Activated B cell treated with CpG ODN at 0.5 μM for 24 hours (primary cell): ENCODE measurements at places on chromosomes 11 and 22.

DNA sequence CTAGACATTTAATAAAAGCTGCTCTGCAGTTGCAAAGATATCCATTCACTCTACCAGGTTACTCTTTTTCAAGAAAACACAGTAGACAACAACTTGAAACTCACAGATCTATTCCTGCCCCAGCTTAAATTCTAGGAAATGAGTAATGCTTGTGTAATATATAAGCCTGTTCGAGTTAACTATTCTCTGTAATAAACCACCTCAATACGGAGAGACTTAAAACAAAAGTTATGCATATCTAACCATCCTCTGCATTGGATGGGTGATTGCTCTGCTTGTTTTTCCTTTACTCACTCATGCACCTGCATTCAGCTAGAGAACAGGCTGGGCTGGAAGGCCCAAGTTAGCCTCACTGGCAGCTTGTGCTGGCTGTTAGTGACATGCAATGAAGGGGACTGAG is 13.3 kb downstream of the LRRC4C start:
- H3K4me3 ChIP-seq = no peak overlapping the region
- no peaks in the 10 kb centered on the region for H3K27me3 ChIP-seq
- H3K36me3 ChIP-seq = no peaks in the 10 kb centered on the region
- DNase-seq = no peak
- no peaks in the 10 kb centered on the region for H3K4me1 ChIP-seq

DNA sequence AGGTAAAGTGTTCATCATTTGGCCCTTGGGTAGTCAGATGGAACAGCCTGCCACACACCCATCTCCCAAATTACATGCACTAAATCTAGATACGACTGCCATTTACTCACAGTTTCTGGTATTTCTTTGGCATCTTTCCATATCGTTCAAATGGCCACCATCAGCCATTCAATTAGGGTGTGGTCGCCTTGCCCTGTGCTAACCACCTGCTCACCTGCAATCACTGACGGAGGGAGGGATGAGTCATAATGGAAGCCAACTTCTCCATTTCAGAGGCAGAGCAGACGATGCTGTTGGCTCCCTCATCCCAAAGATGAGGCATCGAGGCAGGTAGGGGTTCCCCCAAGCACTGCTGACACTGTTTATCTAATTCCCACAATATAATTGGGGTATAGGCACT is 14.6 kb downstream of the MS4A6A start:
- no peak overlapping the region for H3K4me3 ChIP-seq
- no peaks in the 10 kb centered on the region for H3K4me1 ChIP-seq
- DNase-seq = no peak
- H3K36me3 ChIP-seq = no peaks in the 10 kb centered on the region
- peaks cover 6% of the 10 kb centered on the region for H3K27me3 ChIP-seq
- H3K27ac ChIP-seq = no peak overlapping the region

DNA sequence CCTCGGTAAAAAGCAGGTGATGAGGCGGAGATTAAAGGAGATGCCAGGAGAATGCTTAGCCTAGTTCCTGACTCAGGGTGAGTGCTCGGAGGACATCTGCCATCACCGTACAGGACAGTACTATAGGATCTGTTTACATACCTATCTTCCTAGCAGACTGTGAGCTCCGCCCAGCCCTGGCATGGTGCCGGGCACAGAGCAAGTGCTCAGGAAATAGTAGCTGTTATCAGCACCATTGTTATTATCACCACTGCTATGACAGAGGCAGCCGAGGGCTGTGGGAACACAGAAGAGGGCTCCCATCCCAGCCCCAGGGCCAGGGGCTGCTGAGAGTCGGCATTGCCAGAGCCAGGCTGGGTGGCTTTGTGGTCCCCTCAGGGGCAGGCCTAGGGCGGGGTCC is 642 bp upstream of the SEPTIN3 start:
- no peaks in the 10 kb centered on the region for H3K36me3 ChIP-seq
- H3K27ac ChIP-seq = no peak overlapping the region

- peaks cover 23% of the 10 kb centered on the region for H3K4me1 ChIP-seq
- peaks cover 2% of the 10 kb centered on the region for H3K27me3 ChIP-seq
- no peak for DNase-seq
- H3K4me3 ChIP-seq = no peak overlapping the region
- H3K36me3 ChIP-seq = no peaks in the 10 kb centered on the region
These were observed 15.3 kb downstream of the IL17REL start for GRCh38 chr22:49997251-49997599.

DNA sequence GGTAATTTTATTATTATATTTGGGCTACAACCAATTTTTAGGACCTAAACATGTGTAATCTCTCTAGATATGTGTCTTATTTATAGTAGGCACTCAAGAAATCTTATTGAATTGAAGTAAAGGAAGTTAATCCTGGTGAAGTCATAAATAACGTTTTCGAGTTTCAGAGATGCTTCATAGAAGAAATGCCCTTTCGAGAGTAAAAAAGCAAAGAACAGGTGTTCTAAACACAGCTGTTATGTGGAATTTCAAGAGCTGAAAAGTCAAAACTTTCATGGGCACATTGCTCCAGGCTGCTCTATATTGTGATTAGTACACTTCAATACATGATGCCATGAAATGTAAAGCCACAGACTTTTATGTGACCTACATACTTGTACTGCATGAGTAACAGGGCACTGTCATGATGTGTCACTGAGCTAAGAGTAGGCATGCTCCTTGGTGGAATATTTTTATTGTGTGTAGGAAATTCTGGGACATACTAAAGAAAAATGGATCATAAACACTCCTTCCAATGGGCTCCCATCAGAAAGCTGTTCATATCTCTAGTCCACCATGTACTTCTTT is 7.2 kb upstream of the ELMOD1 start:
- H3K4me1 ChIP-seq = no peaks in the 10 kb centered on the region
- DNase-seq = no peak
- H3K27me3 ChIP-seq = peaks cover 39% of the 10 kb centered on the region
- no peaks in the 10 kb centered on the region for H3K36me3 ChIP-seq
- H3K4me3 ChIP-seq = no peak overlapping the region

- DNase-seq = no peak
- peaks cover 19% of the 10 kb centered on the region for H3K27me3 ChIP-seq
- no peak overlapping the region for H3K4me3 ChIP-seq
- H3K27ac ChIP-seq = no peak overlapping the region
These were observed 81.4 kb downstream of the SNX19 start for GRCh38 chr11:130834886-130835285.

- H3K4me1 ChIP-seq = peaks cover 11% of the 10 kb centered on the region
- H3K36me3 ChIP-seq = peaks cover 23% of the 10 kb centered on the region
- no peak for DNase-seq
These were observed 15.1 kb downstream of the RCN1 start for GRCh38 chr11:32105871-32106560.

GRCh38 chr11:554428-555226 is 5.9 kb downstream of the LMNTD2 start:
- no peak overlapping the region for H3K27ac ChIP-seq
- H3K4me1 ChIP-seq = peaks cover 2% of the 10 kb centered on the region
- H3K36me3 ChIP-seq = no peaks in the 10 kb centered on the region
- H3K27me3 ChIP-seq = no peaks in the 10 kb centered on the region
- H3K4me3 ChIP-seq = peak overlapping the region; percentile 24

- H3K4me3 ChIP-seq = no peak overlapping the region
- peaks cover 92% of the 10 kb centered on the region for H3K36me3 ChIP-seq
- no peak for DNase-seq
- no peaks in the 10 kb centered on the region for H3K27me3 ChIP-seq
- peaks cover 14% of the 10 kb centered on the region for H3K4me1 ChIP-seq
- H3K27ac ChIP-seq = peak overlapping the region; percentile 76
These were observed 64.4 kb downstream of the MYH9 start for GRCh38 chr22:36323182-36323854.

- H3K27me3 ChIP-seq = peaks cover 5% of the 10 kb centered on the region
- H3K27ac ChIP-seq = no peak overlapping the region
- no peak for DNase-seq
- no peaks in the 10 kb centered on the region for H3K36me3 ChIP-seq
- no peaks in the 10 kb centered on the region for H3K4me1 ChIP-seq
- H3K4me3 ChIP-seq = no peak overlapping the region
These were observed 72.4 kb upstream of the TMEM45B start for GRCh38 chr11:129743112-129743815.

GRCh38 chr11:8812438-8812837 is 98.6 kb upstream of the AKIP1 start:
- H3K36me3 ChIP-seq = no peaks in the 10 kb centered on the region
- no peak overlapping the region for H3K27ac ChIP-seq
- no peak overlapping the region for H3K4me3 ChIP-seq
- DNase-seq = no peak
- H3K4me1 ChIP-seq = peaks cover 10% of the 10 kb centered on the region

DNA sequence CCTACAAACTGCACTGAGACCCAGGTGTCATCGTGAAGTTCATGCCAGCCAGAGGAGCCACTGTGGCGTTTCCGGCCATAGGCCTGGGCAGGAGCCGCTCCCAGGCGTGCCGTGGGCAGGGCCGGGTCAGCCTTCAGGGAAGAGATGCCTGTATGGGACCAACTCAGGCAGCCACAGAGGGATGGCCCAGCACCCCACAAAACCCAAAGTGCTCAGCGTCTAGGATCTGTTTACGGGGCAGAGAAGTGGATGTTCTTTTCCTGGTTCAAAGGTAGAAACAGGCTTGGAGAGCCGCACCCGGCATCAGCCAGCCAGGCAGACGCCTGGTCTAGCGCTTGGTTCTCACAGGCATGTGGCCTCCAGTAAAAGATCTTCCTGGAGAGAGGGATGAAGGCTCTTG is 8.4 kb upstream of the BID start:
- H3K36me3 ChIP-seq = peaks cover 11% of the 10 kb centered on the region
- DNase-seq = no peak
- peak overlapping the region; percentile 59 for H3K27ac ChIP-seq
- H3K27me3 ChIP-seq = no peaks in the 10 kb centered on the region

DNA sequence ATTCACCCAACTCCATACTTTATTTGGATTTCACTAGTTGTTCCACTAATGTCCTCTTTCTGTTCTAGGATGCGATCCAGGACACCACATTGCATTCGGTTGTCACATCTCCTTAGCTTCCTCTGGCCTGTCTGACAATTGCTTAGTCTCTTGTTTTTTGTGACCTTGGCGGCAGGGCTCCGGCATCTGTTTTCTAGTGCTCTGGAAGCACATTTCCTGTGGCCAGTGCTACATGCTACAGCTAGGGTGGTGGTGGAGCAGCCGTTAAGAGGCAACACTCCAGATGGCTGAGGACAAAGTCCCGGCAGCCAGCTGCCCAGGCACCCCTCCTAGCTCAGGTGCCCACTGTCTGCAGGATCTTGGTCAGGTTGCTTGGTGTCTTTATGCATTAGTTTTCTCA is 6.8 kb downstream of the STX3 start:
- peaks cover 16% of the 10 kb centered on the region for H3K4me1 ChIP-seq
- peaks cover 3% of the 10 kb centered on the region for H3K36me3 ChIP-seq
- H3K4me3 ChIP-seq = no peak overlapping the region
- H3K27ac ChIP-seq = no peak overlapping the region
- H3K27me3 ChIP-seq = no peaks in the 10 kb centered on the region
